ENCODE measurements at places on chromosomes 2 and 18.

GRCh38 chr18:23103449-23103848 is 31.8 kb upstream of the CABLES1 start:
- no peak for DNase-seq

DNA sequence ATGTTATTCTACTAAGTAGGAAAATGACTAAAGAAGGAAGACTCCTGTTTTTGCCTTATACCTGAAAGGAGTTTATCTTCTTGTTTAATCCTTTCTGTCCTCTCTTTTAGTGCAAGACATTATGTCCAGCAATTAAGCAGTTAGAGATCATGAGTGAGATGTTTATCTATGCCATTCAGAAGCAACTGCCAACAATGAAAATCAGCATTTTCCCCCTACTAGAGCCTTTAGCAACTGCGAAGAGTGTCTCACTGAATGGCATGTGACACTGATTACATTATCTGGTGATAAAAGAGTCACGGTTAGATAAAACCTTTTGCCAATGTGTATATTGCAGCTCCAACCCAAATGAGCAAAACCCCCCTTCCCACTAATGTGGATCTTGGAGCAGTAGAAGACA is 357.7 kb upstream of the SYT4 start:
- DNase-seq = no peak

- DNase-seq = no peak
These were observed 283.6 kb downstream of the TMX3 start for GRCh38 chr18:68431111-68431921.

- DNase-seq = no peak
These were observed 101.8 kb upstream of the NPAS2 start for GRCh38 chr2:100718065-100718629.

GRCh38 chr18:65790604-65791003 is 39.8 kb downstream of the CDH7 start:
- DNase-seq = no peak

- DNase-seq = no peak
These were observed 48.1 kb upstream of the GALR1 start for GRCh38 chr18:77201506-77201905.

GRCh38 chr18:61957801-61958516 is 65.2 kb upstream of the RNF152 start:
- no peak for DNase-seq

GRCh38 chr2:131115752-131116151 is 10.6 kb downstream of the PLEKHB2 start:
- no peak for DNase-seq

DNA sequence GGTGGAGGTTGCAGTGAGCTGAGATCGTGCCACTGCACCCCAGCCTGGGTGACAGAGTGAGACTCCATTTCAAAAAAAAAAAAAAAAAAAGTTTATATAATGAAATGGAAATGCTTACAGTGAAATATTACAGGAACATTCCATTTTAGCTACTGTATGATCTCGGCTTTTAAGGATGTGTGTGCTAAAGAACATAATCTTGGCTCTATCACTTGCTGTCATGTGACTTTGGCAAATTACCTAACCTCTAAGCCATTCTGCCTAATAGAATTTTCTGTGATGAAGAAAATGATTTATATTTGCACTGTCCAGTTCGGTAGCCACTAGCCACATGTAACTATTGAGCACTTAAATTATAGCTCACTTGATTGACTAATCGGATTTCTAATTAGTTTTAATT is 36.3 kb downstream of the SMAD4 start:
- DNase-seq = no peak

DNA sequence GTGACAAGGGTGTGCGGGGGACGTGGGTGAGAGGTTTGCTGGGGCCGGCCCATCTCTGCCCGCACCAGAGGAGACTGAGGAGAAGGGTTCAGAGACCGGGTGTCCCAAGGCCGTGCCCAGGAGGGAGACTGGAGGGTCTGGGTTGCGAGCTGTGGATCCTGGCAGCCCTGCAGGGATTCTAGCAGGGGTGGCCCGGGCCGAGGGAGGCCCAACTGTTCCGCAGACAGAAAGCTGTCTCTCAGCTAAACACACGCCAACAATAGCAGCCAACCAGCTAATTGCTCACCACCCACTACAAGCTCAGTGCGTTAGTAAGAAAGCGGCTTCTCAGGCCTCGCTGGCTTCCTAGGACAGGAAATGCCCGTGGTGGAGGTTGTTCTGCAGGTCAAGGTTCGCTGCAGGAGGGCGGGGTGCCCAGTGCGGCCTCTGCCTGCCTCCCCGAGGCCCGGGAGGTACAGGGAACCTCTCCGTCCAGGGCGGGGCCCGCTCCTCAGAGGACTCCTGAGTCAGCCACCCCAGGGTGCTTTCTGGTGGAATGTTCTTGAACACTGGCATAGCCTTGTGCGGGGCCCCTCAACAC is 282.0 kb upstream of the PXDN start:
- DNase-seq = no peak

DNA sequence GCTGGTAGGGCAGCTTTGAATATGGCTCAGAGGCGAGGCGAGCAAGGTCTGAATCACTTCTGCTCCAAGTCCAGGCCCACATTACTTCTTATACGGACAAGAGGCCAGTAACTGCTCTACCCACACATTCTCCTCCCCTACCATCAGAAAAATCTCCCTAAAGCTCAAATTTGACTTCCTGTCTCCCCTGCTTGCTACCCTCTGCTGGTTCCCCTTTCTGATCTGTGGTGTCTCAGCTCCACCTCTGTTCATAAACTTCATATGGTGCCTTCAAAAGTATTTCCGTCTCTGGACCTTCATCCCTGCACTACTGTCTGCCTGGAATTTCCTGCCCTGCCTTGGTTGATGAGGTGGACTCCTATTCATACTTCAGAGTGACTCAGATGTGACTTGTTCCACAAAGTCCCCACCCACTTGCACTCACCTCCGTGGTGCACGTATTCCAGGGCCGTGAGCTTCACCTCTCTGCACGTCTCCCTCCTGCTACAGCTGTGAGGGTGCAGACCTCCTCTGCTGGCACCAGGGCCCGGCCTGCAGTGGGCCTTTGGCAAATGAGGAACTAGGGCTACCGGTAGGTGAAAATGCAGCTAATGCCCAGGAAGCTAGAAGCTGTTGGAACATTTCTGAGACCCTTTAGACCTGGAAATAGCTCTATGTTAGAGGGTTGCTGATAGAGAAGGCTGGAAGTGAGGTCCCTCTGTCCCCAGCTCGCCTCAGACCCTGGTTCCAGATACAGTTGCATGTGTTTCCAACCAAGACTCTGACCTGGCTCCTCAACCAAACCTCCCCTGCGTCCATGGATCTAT is 24.6 kb upstream of the KCMF1 start:
- peak; percentile 72 for DNase-seq

- no peak for DNase-seq
These were observed 33.8 kb upstream of the RASGRP3 start for GRCh38 chr2:33442528-33443079.

GRCh38 chr18:22557168-22557941 is 139.6 kb upstream of the CTAGE1 start:
- DNase-seq = no peak

Data from CD4-positive, alpha-beta T cell treated with Interleukin-15 for 4 hours (primary cell).